ENCODE measurements at places on chromosomes 3 and 15.

DNA sequence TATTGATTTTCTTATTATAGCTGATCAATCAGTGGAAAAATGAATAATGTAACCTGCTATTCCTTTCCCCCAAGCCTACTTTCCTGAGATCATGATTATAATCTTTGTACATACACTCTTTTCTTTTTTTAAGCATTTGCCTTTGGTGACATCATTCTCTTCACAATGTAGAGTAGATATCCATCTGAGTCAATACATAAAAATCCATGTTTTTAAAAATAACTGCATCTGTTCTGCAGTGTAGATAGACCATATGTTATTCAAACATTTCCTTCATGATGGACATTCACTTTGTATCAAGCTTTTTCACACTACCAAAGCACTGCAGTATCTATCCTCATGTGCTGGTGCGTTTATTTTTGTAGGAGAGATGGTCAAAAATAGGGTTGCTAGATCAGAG lies 211.1 kb downstream of the PTPRG start:
- no peak for DNase-seq

GRCh38 chr15:67865766-67866165 lies 25.9 kb upstream of the RNU6-1 start:
- no peak for DNase-seq

DNA sequence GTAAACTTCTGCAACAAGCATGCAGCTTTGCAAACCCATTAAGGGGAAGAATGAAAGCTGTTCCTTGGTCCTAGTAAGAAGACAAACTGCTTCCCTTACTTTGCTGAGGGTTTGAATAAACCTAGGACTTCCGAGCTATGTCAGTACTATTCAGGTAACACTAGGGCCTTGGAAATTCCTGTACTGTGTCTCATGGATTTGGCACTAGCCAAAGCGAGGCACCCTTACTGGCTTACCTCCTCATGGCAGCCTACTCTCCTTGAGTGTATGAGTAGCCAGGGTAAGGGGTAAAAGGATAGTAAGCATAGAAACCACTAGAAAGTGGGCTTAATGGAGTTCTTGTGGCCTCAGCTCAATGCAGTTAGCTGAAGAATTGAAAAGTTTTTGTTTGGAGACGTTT lies 224.2 kb downstream of the P3H2 start:
- DNase-seq = no peak

- no peak for DNase-seq
These were observed 6.8 kb upstream of the RARRES1 start for GRCh38 chr3:158739078-158739477.

DNA sequence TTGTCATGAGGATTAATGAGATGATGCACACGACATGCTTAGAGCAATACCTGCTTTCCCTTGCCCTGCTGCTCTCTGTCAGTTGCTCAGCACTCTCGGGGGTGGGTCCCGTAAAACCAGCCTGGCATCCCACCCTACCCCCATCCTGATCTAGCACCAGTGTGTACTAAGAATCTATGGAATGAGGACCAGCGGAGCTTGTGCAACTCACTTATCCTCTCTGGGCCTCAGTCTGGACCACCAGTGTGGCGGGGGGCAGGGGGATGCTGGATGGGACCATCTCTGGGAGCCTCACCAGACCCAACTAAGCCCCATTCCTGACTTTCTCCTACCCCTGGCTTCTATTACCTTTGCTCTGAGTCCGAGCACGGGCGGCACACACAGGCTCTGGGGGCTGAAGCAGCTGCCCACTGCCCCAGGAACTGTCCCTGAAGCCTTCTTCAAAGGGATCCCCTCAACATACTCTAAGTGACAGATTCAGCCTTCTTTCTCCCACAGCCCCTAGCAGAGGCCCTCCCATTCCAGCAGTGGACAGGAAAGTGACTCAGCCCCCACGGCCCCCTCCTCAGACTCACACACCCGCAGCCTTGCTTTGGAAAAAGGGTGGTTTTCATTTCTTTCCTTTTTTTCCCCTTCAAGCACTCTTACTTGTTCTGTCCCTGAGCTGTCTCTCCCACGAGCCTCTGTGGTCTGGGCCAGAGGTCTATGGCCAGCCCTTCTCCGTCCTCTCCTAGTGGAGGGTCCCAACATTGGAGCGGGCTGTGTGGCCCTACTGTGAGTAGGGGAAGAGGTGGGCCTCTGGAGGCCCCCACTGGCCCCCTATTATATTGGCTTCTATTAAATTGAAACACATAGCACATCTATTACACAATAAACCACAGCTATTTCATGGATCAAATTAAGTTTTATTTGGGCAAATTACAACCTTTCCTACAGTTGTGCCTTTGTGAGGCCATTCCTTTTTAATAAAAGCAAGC lies 100.3 kb downstream of the SMAD6 start:
- no peak for DNase-seq

DNA sequence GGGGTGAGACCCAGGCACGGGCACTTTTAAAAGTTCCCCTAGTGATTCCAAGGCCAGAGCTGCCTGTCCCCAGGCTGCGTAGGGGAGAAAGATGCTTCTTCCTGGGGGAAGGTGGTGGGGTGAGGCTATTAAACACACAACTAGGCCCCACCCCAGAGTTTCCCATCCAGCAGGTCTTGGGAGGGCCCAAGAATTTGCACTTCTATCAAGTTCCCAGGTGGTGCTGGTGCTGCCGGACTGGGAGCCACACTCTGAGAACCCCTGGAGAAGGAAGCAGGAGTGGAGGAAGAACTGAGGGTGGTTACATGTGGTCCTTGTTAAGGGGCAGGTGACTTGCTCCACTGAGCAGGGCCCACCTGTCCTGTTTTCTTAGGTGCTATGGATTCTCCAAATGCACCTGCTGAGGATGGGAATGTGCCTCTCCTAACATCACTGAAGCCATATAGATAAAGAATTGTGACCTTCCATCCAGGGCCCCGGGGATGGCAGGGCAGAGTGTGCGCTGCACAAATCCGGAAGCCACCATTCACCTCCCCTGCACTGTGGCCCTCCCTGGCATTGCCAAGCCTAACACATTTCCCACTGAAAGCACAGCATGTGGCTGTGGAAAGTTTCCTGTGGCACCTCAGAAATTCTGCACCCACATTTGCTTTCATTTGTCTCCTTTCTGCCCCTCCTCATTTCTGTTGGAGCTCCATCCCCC lies 111.5 kb upstream of the MEF2A start:
- DNase-seq = no peak

DNA sequence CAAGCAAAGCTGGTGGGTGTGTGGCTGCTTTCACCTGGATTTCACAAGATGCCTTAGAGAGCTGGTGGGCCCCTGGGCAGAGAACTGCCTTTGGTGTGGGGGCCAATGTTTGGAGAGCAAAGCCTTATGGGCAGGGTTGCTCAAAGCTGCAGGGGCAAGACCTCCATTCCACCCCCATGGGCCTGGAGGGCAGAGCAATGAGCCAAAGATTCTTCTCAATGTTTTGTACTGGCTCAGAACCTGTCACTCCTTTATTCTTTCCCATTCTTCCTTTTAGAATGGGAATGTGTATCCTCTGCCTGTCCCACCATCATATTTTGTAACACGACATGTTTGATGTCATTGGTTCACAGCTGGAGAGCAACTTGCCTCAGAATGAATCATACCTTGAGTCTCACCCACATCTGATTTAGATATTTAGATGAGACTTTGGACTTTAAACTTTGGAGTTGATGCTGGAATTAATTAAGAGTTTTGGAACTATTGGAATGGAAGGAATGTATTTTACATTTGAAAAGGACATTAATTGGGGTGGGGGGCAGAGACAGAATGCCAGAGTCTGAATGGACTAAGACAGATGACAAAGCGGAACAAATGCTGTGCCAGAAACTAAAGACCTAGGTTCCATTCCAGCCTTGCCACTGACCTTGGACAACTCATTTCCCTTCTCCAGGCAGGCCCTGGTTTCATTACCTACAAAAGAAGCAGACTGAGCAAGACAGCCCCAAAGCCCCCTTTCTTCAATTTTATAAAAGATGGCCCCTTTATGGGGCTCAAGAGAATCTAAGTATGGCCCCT lies 72.9 kb downstream of the DAPK2 start:
- DNase-seq = no peak

DNA sequence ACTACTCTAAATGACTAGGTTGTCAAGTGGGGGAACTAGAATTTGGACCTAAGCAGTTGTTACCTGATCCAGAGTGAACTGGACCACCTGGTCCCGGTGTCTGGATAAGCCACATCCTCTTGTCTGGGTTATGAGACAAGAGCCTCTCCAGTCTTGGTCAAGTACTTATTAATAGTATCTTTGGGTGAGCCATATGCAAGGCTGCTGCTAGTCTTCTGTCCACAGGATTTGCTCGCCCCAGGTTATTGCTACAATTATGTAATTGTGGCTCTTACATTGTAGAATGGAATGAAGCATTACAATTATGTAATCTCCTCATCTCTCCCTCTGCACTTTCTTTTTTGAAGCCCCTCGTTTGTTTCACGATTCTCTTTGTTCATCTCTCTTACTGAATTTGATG lies 24.0 kb upstream of the AGBL1 start:
- no peak for DNase-seq

- no peak for DNase-seq
These were observed 119.0 kb downstream of the XXYLT1 start for GRCh38 chr3:195151866-195152541.

GRCh38 chr3:180987344-180987743 lies 2.2 kb downstream of the DNAJC19 start:
- DNase-seq = no peak

DNA sequence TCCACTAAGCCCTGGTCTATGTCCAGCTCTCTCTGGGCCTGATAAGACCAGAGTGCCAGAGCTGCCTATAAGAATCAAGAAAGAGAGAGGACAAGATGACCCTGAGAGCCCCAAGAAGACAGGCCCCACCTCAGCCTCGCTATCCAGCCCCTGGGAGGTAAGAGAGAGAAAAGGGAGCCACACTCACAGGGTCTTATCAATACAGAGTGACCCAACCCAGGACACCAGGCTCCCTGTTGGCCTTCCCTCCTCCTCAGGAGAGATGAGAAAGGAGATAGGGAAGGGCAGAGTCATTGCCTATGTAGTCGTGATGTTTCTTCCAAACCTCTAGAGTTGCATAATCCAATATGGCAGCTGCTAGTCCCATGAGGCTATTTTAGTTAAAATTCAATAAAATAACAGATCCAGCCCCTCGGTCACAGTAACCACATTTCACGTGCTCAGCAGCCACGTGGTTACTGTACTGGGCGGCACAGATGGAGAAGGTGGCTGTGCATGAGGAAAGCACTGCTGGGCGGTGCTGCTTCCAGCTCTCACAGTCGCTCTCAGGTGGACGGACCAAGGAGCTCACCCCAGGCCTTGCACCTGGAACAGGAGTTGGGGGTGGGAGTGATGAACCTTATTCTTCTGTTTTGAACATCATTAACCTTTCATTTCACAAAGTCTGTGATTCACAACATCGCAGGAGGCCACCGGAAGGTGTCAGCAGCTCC lies 525.8 kb downstream of the SHQ1 start:
- DNase-seq = no peak

DNA sequence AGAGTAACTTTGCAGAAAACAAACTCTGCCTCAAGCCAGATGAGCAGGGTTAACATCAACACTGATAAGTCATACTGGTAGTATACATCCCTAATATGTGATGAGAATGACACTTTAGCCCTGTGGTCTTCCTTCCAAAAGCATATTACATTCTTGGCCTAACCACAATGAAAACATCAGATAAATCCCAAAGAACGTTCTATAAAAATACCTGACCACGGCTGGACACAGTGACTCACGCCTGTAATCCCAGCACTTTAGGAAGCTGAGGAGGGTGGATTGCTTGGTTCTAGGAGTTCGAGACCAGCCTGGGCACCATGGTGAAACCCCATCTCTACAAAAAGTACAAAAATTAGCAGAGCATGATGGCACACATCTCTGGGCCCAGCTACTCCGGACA lies 4.7 kb downstream of the TMCC1 start:
- no peak for DNase-seq

- DNase-seq = no peak
These were observed 578.6 kb downstream of the RSL24D1 start for GRCh38 chr15:54618120-54618519.

GRCh38 chr3:308597-309321 lies 112.2 kb downstream of the CHL1 start:
- DNase-seq = no peak

DNA sequence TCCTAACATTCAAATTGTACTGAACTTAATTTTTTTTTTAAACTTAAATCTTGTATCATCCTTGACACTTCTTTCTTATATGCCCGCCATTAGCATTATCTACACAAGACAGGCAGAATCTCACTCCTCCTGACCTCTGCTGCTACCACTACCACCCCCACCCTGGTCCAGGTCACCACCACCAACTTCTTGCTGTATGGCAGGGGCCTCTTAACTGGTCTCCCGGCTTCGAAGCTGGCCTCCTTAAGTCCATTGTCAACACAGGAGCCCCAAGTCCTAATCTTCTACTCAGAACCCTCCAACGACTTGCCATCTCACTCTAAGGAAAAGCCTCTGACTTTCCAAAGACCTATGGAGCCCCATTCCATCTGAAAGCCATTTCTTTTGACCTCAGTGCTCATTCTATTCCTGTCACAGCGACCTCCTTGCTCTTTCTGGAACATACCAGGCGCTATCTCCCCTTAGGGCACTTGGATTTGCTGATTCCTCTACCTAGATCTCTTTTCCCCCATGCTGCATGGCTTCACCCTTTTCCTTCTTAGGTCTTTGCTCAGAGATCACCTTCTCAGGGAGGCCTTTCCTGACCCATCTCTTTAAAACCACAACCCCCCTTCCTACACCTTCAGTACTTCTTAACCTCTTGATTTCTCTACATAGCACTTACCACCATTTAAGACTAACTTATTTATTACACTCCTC lies 2.6 kb downstream of the PRC1 start:
- DNase-seq = no peak

DNA sequence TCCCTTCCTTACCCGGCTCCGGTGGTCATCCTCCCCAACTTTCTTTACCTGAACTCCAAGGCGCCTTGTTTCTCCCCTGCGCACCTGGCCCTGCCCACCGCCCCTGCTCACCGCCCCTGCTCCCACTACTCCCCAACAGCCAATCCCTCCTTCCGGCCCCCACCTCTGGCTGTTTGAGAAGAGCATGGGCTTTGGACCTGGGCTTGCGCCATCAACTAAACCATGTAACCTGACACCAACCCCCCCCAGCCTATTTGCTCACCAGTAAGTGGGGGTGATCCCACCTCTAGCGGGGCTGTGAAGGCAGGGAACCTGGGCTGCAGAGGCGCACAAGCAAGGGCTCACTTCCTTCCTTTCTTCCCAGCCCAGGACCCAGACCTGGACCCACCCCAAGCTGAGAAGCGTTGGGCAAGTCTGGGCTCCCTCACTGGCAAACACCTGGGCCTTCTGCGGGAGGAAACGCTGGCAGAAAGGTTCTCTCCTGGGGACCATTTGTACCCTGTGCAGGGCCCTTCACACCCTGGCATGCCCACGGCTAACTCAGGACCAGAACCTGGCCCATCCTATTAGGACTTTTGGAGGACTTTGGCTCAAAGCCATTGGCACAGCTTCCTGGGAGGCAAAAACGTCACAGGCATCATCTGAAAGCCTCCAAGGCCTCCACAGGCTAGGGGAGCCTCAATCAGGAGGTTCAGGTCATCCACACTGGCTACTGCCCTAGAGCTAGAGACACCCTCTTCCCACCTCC lies at the start of gene PLXNB1:
PLXNB1 (minus strand) TSS at position 127 of the 748 bp plus-strand sequence. CDS start 5,475 bp downstream, outside the sequence.
- DNase-seq = no peak

- no peak for DNase-seq
These were observed 9.7 kb upstream of the CMTM7 start for GRCh38 chr3:32381922-32382321.

All from stimulated activated CD4-positive, alpha-beta T cell treated with anti-CD3 and anti-CD28 coated beads, Interleukin-4, amount 100 ng/mL, for 48 hours (primary cell).